Activated B cell treated with CpG ODN at 0.5 μM for 24 hours (primary cell): ENCODE measurements at places on chromosomes 7 and 10.

DNA sequence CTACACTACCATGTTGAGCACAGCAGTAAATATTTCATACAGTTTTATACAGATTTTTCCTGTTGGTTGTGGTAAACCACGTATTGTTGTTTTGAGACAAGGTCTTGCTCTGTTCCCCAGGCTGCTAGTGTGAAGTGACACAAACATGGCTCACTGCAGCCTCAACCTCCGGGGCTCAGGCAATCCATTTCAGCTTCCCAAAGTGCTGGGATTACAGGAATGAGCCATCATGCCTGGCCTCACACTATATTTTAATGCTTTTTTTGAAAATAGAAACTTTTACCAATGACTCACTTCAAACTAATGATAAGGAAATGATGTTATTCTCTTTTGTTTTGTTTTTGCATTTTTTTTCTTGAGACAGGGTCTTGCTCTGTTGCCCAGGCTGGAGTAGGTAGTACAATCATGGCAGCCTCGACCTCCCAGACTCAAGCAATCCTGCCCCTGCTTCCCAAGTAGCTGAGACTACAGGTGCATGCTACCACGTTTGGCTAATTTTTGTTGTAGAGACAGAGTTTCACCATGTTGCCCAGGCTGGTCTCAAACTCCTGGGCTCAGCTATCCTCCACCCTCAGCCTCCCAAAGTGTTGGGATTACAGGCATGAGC, 210.6 kb downstream of the TPST1 start:
- DNase-seq, result no peak

- peak; percentile 15 for DNase-seq
Observed at GRCh38 chr7:27172315-27172774, 1.8 kb downstream of the HOXA10 start.

GRCh38 chr10:78740976-78741915, 327.5 kb upstream of the ZMIZ1 start:
- no peak for DNase-seq

GRCh38 chr10:12945690-12946359, 55.7 kb downstream of the CCDC3 start:
- no peak for DNase-seq

GRCh38 chr7:144534196-144534595, 130.7 kb upstream of the NOBOX start:
- no peak for DNase-seq

DNA sequence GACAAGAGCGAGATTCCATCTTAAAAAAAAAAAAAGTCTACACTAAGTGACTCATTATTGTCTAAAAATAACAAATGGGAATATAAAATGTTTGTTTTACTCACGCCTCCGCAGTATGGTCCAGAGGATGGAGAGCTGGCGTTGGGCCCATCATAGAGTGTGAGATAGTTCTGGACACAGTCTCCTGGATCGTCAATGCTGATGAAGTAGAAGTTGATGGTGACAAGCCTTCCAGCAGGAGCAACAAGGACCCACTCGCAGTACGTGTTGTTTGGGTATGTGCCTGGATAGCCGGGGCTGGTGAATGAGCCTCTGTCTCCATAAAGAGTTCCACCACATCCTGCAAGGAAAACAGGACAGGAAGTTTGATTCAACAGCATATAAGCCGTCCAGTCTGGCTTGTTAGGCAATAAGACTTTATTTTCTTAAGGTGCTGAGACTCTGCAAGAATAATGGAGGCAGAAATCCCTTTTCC, 11.5 kb upstream of the RSU1 start:
- no peak for DNase-seq

DNA sequence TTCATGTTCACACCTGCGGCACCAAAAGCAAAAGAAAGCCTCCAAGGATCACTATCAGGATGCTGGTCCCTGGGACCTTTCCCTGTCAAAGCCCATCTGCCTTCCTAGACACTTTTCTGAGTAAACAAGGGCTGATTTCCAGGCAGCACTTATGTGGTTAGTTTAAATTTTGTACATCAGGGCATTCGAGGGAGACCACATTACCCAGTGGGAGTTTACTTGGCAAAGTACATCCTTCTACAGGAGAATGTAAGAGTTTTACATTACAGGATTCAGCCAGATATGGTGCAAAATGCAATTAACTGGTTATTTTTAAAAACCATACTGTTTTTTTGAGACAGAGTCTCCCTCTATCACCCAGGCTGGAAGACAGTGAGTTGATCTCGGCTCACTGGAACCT, 132.1 kb downstream of the CSTF2T start:
- DNase-seq, result no peak

DNA sequence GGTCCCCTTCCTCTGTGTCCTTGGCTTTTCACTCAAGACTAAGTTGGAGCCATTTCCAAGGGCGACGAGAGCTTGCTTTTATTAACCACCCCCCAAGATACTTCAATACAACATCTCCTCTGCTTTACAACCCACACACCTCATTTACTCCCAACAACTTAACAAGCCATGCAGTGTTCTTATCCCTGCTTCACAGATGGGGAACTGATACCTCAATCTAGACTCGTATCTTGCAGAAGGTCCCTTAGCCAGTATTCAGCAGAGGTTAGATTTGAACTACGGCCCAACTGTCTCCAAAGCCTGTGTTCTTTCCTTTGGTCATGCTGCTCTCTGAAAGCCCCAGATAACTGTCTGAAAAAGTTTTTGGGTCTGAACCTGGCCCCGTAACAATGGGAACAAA, 444.8 kb downstream of the GRID1 start:
- no peak for DNase-seq

- no peak for DNase-seq
Observed at GRCh38 chr7:155344270-155344617, 46.6 kb downstream of the INSIG1 start.

DNA sequence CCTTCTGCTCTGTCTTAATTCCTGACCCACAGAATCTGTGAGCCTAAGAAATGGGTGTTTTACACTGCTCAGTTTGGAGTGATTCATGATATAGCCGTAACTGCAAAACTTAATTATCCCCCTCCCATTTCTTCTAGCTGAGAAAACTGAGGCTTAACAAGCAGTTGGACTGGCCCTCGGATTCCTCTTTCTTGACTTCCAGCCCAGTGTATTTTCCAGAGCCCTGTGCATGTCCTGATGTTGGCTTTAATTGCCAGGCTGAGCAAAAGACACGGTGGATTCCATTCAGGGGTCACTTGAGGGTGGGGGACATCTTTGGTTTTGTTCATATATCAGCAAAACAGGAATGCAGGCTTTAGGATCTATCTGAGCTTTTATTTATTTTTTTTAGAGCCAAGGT, 489.8 kb downstream of the TYW1 start:
- no peak for DNase-seq

- no peak for DNase-seq
Observed at GRCh38 chr7:47290466-47290865, 291.4 kb downstream of the TNS3 start.

- DNase-seq, result no peak
Observed at GRCh38 chr7:24754906-24755506, 2.3 kb downstream of the GSDME start.
